ENCODE measurements at places on chromosomes 5 and 9.
A peak's percentile ranks its signal among the peaks of the same experiment; 100 is the strongest.

DNA sequence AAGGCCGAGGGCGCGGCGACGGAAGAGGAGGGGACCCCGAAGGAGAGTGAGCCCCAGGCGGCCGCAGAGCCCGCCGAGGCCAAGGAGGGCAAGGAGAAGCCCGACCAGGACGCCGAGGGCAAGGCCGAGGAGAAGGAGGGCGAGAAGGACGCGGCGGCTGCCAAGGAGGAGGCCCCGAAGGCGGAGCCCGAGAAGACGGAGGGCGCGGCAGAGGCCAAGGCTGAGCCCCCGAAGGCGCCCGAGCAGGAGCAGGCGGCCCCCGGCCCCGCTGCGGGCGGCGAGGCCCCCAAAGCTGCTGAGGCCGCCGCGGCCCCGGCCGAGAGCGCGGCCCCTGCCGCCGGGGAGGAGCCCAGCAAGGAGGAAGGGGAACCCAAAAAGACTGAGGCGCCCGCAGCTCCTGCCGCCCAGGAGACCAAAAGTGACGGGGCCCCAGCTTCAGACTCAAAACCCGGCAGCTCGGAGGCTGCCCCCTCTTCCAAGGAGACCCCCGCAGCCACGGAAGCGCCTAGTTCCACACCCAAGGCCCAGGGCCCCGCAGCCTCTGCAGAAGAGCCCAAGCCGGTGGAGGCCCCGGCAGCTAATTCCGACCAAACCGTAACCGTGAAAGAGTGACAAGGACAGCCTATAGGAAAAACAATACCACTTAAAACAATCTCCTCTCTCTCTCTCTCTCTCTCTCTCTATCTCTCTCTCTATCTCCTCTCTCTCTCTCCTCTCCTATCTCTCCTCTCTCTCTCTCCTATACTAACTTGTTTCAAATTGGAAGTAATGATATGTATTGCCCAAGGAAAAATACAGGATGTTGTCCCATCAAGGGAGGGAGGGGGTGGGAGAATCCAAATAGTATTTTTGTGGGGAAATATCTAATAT, 58.1 kb downstream of the BASP1 start:
- no peak for DNase-seq

GRCh38 chr5:32496104-32496503, 51.6 kb upstream of the ZFR start:
- DNase-seq: no peak

GRCh38 chr9:13432904-13433303, 153.4 kb upstream of the MPDZ start:
- DNase-seq: no peak

GRCh38 chr5:79062436-79062835, 7.0 kb downstream of the DMGDH start:
- no peak for DNase-seq

- DNase-seq: no peak
These were observed 30.1 kb upstream of the HRH2 start for GRCh38 chr5:175627739-175628138.

DNA sequence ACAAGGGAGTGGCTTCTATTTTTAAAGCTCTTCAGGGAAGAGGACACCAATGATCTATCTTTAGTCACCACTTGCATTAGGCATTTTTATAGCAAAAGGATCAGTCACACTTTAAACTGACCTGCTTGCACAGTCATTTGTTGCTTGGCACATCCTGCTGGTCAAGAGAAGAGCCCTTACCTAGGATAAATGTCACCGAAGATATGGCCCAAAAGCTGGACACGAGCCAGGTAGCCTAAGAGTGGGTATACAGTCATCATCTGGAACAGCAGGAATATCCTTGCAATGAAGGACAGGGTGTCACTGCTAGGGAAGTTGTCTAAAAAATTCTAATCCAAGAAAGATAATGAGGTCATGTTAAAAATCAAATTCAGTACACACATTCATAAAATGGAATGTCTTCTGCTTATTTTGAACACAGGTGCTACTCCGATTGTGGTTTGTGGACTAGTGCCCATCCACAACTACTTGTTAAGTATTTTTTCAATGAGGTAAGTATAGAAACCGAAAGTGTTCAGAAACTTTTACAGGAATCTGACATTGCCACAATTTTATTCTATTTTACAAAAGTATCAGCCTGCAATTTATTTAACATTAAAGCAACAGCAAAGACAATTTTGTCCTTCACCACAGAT, 78.4 kb downstream of the SLC38A9 start:
- DNase-seq: no peak

- DNase-seq: peak; percentile 24
These were observed 247.4 kb upstream of the RASA1 start for GRCh38 chr5:87020099-87020934.

DNA sequence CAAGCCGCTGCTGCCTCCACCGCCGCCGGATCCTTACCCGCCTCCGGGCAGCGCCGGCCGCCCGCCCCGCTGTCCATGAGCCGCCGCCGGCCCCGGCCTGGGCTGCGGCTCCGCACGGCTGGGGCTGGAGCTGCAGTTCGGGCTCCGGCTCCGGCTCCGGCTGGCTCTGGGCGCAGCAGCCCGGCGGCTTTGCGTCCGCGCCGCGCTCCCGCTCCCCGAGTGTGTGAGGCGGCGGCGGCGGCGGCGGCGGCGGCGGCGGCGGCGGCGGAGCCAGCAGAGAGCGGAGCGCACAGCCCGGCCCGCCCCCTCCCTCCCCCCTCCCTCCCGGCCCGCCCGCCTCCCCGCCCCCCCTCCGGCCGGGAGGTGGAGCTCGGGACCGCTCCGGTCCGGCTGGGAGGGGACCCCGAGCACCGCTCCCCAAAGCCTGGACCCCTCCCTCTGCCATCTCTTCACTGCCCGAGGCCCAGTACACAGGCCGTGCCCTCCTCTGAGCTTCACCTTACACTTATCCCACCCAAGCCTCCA, at the start of gene PCDH1:
Gene PCDH1 (minus strand): TSS at position 225 of the 525 bp plus-strand sequence. CDS start 148 bp downstream, at position 77.
- DNase-seq: peak; percentile 59

GRCh38 chr5:84564321-84565075, 179.8 kb upstream of the EDIL3 start:
- no peak for DNase-seq

DNA sequence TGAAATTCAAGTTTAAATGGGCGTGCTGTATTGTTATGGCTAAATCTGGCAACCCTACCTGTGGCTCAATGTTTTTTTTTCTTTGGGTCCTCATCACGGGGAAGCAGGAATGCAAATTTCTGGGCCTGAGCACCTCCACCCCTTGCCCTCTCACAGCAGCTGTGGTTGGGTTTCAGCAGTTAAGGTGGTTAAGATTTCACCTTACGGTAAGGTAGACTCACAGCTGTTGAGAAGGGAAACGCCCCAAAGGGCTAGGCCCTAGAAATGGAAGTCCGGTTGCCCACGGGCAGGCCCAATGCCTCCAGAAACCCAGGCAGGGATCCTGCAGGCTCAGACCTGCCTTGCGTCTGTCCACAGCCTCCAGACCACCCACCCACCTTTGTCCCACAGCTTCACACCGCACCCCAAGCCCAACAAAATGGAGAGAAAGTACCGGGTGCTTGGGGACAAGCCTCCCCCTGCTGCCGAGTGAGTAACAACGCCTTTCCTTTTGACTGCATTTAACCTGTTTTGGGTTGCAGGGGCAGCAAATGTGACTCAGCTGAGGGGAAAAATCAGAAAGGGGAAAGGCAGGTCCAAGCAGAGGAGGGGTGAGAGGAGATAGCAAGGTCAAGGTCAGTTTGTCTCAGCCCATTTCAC, 48.1 kb upstream of the TDRD7 start:
- DNase-seq: no peak

GRCh38 chr5:52786949-52787599, 642 bp upstream of the ITGA1 start:
- DNase-seq: peak; percentile 22

GRCh38 chr5:1349246-1349645, 4.3 kb upstream of the CLPTM1L start:
- DNase-seq: no peak

GRCh38 chr9:128911529-128912035, 9.2 kb upstream of the PHYHD1 start:
- peak; percentile 55 for DNase-seq

DNA sequence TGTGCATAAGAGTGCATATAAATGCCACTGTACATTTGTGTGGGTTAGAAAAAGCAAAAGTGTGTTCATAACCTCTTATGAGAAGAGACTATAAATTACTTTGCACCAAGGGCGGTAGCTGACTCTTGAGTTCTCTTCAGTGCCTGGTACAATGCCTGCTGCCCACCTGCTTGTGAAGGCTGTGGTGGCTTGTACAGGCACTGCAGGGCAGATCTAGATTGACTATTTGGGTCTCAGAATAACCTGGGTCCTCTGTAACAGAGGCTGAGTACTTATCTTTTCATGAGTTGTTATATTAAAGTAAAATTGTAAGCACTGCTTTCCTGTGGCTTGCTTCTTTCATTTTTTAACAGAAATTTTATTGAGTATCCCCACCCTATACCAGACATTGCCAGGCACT, 22.8 kb downstream of the LMNB1 start:
- no peak for DNase-seq

DNA sequence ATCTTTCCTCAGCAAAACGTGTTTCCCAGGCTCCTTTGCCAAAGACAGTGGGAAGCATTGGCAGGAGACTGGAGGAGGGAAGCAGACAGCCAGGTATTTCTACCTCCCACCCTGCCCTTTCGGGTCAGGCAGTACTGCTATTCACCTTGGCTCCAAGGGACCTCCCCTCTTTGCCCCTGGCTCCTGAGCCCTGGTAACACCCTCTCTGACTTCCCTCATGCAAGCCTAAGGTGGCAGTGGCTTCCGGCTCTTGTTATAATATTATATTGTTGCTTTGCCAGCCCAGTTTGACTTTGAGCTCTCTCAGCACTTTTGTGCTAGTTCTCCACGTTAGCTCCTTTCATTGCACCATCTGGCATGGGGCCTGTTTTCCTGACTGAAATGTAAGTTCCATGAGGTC, 81.6 kb upstream of the IFNK start:
- no peak for DNase-seq

DNA sequence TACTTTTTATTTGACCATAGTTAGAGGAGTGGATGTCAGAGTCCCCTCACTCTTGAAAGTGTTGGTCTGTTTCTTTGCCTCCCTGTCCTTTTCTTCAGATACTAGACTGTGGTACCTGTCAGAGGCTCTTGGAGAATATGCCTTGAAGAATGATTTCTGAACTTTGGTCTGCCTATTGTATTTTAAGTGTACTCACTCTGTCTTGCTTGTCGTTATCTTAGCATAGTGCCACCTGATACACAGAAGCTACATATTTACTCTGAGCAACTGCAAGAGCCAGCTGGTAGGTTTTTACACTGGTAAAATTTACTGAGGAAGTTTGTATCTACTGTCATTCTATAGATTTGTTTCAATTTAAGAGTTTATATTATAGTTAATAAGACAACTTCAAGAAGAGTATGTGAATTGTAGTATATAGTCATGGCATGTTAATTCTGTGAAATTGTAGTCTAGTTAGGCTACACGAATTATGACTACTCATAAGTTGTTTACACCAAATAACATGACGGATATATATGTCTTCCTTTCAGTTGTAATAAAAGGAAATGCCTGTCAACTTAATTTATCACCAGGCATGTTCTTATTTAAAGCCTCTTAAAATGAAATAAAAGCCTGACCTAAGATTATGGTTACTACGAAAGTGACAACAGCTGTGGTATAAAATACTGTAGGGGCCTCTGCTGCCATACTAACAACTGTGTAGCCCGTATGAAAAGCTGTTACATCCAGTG, 201.7 kb downstream of the KDM4C start:
- DNase-seq: no peak

- no peak for DNase-seq
These were observed 12.1 kb upstream of the SMAD5 start for GRCh38 chr5:136120529-136120928.

DNA sequence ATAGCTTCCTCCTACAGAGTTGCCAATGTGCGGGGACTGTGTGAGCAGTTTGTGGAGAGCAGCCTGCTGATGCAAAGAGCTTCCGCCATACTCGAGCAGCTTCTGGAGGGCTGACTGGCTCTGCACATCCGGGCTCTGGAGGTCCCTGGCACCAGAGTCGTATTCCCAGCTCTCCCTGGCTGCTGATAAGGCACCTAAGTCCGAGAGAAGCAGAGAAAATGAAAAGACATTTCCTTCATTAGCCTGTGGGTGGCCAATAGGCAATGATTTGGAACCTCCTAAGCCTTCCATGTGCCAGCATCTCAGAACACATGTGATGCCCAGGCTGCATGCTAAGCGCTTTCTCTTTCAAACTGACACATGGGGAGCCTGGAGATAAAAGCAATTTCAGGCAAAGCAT, 94.3 kb downstream of the TSSK1B start:
- no peak for DNase-seq

DNA sequence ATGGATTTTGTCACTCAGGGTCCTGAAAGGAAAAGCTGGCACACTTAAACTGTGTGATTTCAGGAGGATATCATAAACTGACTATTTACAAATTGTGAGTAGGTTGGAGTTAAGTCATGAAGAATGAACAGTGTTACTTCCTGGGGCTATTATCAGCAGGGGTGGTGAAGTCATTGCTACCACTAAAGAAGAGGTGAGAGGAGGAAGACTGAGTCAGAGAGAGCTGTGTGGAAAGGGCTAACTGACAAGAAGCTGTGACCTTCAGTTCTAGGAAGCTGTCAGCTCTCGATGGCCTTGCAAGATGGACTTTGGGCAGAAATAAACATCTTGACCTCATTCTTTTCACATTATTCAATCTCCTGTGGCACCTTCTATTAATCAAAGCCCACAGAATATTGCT, 72.3 kb upstream of the STARD4 start:
- peak; percentile 21 for DNase-seq

- DNase-seq: no peak
These were observed 38.2 kb downstream of the FOCAD start for GRCh38 chr9:20722221-20722620.

DNA sequence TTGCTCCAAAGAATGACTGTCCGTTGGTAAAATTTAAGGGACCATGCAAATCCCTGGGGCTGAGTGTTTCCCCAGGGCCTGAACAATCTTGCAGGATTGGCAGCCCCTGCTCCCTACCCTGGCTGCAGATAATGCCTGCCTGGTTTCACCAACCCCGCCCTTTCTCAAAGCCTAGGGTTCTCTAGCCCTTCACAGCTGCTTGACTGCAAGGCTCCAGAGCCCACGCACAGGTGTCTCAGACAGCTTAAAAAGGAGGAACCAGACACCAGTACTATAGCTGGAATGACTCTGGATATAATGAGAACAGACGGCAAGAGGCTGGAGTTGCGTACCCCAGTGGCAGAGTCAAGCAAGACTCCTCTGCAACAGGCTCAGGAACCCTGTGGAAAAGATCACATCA, 25.2 kb upstream of the TNIP1 start:
- DNase-seq: no peak

DNA sequence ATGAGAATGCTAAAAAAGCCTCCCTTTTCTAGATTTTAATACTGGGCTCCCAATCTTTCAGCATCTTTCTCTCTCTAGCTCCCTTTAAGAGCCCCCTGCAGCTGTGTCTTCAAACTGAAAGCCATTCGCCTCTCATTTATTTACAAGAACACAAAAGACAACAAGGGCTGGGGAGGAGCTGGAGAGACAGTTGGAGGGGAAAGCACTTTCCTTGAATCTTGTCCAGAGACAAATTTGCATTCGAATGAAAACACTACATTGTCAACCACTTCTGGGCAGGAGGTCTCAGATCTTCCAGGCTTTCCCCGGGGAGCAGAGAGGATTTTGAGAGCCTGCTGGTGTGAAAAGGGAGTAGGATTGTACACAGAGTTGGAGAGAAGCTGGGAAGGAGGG, 518.3 kb downstream of the CTNND2 start:
- DNase-seq: peak; percentile 53

- DNase-seq: no peak
These were observed 23.6 kb downstream of the PLPP7 start for GRCh38 chr9:131312822-131313770.

Measured in iPS-NIHi11 (cell line).